ENCODE measurements at places on chromosomes 16 and 17.

- no peak for DNase-seq
These were observed 178.4 kb downstream of the FTO start for GRCh38 chr16:53882310-53882709.

DNA sequence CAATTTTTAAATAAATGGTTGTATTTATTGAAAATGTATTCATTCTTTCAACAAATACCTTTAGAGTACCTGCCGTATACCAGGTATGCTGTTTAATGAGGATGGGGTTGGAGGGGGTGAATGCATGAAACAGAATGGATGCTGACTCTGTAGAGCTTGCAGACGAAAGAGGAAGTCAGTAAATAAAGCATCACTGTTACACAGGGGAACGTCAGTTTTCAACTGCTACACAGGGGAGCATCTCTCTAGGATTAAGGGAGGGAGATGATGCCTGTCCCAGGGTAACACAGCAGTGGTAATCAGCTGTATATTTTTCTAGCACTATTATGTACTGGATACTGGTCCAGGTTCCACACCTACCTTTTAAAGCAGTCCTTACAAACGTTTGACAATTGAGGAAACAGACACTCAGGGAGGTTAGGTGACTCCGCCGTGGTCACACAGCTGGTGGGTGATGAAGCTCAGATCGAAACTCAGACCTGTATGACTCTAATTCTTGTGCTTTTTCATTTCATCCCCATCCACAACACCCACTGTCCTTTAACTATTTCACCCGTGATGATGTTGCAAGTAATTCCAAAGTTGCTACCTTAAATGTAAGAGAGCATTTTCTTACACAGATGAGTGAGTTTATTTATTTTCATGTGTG lies 452.1 kb upstream of the HSBP1 start:
- peak; percentile 3 for DNase-seq

GRCh38 chr16:24717411-24717810 lies 12.0 kb upstream of the TNRC6A start:
- DNase-seq = no peak

GRCh38 chr16:59259950-59260319 lies 525.8 kb upstream of the GOT2 start:
- no peak for DNase-seq

DNA sequence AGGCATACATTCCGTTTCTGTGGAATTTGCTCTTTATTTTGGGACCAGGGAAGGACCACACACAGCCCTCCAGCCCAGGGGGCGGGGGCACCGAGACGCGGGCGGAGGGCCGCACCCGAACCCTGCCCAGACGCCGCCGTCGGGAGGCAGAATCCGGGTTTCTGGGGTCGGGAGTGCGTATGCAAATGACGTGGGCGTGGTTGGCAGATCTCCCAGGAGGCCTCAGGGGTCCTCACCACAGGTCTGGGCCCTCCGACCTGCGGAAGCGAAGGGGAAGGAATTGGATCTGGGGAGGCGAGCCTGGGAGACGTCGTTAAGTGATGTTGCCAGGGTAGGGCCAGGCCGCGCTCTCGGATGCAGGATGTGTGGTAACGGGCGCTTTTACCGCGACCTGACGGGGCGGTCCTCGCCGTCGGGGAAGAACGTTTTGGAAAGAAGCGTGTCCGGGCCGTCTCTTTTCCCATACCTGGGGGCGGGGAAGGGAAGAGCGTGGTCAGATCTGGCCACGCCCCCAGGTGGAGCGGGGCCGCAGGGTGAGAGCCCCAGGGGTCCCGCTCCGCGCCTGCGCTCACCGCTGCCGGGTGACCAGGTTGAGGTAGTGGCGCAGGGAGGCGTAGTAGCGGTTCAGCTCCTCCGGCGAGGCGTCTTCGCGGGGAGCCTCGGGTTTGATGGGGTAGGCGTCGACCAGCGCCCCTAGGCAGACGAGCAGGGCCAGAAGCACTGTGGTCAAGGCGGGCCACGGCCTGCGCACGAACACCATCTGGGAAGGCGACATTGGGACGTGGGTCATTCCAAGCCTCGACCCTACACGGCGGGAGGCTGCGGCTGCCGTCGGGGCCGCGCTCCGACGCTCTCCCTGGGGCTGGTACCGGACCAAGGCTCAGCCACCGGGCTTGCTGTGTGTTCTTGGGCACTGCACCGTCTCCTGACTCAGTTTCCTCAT lies 745 bp downstream of the PYY start:
- DNase-seq = peak; percentile 68

DNA sequence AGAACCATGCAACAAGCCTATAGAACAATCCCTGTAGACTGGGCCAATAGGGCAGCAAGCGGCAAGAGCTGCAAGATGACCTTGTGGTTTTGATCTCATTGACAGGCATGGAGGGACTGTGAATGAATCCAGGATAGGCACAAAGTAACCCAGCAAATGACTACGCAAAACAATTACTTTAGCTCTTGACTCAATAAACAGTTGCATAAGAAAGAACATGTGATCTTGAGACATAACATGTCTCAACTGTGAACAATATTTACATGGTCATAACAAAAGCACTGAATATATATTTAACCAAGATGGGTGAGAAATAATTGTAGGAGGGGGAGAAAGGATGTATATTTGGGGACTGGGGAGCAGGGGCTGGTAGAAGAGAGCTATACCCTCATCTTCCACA lies 313.7 kb upstream of the CDH5 start:
- no peak for DNase-seq

GRCh38 chr16:23368469-23368868 lies 66.4 kb downstream of the SCNN1B start:
- no peak for DNase-seq

- DNase-seq = peak; percentile 49
These were observed 772 bp upstream of the SAMD14 start for GRCh38 chr17:50130559-50131305.

GRCh38 chr16:5769513-5769912 lies 671.9 kb upstream of the EEF2KMT start:
- no peak for DNase-seq

DNA sequence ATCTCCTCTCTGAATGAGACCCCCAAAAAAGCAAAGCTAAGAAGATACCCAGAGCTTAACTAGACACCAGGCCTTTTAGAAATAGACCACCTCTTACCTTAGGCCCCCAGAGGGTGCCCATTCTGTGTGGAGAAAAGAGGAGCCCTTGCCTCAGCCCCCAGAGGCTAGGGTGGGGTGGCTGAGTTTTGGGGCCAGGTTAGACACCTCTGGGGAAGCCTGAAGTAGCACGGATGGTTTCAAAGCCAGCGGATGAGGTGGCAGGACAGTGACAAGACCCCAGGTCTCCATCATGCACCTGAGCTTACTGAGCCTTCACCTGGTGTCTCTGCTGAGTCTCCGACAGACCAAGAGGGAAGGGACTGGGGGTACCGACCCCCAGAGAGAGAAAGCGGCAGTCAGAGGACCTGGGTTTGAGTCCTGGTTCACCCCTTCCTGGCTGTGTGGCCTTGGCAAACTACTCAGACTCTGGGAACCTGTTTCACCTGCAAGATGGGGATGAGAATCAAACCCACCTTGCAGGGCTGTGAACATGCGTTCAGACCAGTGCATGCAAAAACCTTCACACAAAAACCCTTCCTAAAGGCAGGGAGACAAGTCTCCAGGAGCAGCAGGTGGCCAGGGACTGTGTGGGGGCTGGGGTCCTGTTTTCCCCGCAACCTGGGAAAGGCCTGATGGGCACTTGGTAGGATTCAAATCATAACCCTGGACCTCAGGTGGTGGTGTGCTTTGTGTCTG lies 7.7 kb downstream of the SCGB1C2 start:
- DNase-seq = no peak

DNA sequence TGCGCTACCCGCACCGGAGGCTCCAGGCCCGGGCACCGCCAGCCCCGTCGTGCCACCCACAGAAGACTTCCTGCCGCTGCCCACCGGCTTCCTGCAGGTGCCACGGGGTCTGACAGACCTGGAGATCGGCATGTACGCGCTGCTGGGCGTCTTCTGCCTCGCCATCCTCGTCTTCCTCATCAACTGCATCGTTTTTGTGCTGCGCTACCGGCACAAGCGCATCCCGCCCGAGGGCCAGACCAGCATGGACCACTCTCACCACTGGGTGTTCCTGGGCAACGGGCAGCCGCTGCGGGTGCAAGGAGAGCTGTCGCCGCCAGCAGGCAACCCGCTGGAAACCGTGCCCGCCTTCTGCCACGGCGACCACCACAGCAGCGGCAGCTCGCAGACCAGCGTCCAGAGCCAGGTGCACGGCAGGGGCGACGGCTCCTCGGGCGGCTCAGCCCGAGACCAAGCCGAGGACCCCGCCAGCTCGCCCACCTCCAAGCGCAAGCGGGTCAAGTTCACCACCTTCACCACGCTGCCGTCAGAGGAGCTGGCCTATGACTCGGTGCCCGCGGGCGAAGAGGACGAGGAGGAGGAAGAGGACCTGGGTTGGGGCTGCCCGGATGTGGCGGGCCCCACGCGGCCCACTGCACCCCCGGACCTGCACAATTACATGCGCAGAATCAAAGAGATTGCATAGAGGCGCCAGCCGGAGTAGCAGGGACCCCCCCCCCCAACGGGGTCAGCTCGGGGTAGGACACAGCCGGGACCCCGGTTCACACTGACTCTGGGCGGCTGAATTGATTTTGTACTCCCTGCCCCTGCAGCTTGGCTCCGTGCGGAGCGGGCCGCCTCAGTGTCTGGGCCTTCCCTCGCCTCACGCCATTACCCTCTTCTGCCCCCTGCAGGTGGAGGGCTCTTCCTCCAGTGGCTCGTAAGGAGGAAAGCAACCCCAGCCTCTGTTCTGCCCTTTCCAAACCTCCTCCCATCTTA lies 58.5 kb downstream of the TMEM132E start:
- peak; percentile 84 for DNase-seq

GRCh38 chr17:58956997-58957724 lies 149.5 kb downstream of the TRIM37 start:
- DNase-seq = peak; percentile 54

GRCh38 chr17:39155654-39156053 lies 4.2 kb upstream of the PLXDC1 start:
- DNase-seq = no peak

DNA sequence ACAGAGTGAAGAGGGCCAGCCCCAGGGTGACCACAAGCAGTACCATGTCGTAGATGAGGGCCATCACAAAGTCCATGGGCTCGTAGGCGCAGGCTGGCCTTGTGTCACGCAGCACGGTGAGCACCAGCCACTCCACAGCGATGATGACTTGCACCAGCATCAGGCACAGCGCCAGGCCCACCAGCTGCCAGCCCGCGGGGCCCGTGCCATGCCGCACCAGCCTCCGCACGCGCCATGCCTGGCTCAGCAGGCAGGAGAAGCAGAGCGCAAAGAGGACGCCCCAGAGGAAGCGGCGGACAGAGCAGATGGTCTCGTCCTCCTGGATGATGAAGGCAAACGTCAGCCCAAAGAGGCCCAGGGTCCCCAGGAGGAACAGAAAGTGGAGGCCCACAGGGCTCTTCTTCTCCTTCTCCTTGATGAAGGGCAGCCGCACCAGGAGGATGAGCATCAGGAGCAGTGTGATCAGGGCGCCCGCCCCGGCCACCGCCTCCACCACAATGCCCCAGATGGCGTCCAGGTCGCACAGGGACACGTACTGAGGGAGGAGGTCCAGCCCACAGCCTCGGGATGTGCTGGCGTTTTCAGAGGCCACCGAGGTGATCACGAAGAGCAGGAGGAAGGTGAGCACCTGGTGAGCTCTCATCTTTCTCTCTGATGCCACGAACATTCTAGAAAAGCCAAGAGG lies 12.3 kb downstream of the GPRC5B start:
- DNase-seq = no peak

- DNase-seq = no peak
These were observed 185.7 kb upstream of the IRX5 start for GRCh38 chr16:54744998-54745397.

GRCh38 chr16:81571175-81571574 lies 126.6 kb downstream of the CMIP start:
- no peak for DNase-seq

- no peak for DNase-seq
These were observed 40.2 kb upstream of the BHLHA9 start for GRCh38 chr17:1229900-1230501.

- no peak for DNase-seq
These were observed 32.9 kb upstream of the USP22 start for GRCh38 chr17:21075739-21076085.

- DNase-seq = no peak
These were observed 19.0 kb downstream of the KCNG4 start for GRCh38 chr16:84220851-84221250.

DNA sequence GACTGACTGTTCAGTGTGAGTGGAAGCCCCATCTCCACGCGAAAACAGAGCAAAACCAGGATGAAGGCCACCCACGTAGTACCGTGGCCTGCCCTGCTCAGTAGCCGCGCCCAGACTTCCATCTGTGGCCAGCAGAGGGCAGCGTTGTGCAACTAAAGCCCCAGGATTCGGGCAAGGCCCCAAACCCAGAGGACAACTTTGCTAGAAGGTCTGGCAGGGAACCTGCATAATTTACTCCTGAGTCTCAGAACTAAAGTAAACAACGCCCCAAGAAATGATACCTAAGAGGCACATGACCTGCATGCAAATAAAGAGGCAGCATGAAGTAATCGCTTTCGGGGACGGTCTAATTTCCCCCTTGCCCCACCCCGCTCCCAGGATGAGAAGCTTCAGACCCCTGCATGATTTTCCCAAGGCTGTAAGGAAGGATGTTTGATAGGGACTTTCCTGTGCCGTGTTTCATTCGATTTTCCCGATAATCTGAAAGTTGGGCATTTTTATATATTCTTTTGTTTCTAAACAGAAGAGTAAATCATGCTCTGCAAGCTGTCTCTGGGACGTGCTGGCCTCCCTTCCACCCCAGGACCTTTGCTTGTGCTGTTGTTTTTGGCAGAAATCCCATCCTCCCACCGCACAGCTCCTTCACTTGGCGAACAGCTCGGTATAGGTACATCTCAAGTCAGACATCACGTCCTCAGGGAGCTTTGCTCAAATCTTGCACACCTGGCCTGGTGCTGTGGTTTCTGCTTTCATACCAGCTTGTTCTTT lies 18.6 kb downstream of the HSBP1 start:
- peak; percentile 66 for DNase-seq
